ENCODE measurements at places on chromosomes 13 and 19.

GRCh38 chr13:73972545-73972944 is 161.7 kb downstream of the KLF12 start:
- H3K36me3 ChIP-seq: peaks cover 21% of the 10 kb centered on the region
- peaks cover 53% of the 10 kb centered on the region for H3K4me1 ChIP-seq
- no peaks in the 10 kb centered on the region for H3K27me3 ChIP-seq
- H3K4me3 ChIP-seq: no peak overlapping the region
- H3K27ac ChIP-seq: no peak overlapping the region

DNA sequence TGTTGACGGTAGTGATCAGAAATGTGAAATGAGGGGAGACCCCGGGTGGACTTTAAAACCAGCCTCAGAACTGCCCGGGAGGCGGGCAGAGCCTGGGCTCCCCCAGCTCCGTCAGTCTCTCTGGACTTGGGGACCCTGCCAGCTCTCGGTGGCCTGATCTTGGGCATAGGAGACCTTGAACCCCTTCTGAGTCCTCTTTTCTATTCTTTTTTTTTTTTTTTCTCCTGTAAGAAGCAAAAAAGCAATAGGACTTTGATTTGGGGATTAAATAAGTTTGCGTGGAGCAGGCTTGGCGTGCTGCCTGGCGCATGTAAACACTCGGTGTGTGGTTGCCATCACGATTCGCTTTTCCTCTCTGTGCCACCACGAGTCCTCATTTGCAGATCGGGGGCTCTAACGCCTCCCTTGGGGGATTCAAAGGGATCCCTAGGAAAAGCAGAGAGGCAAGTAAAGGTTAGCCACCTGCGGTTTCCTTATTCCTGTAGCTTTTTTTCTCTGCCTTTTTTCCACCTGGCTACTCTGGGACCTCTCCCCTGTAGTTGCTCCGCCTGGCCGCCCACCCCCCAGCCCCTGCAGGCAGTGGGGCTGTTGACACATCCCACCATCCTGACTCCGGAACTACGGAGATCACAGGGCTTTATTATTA is 1.3 kb downstream of the SAFB start:
- peak overlapping the region; percentile 100 for H3K4me3 ChIP-seq
- H3K27ac ChIP-seq: peak overlapping the region; percentile 86
- no peaks in the 10 kb centered on the region for H3K27me3 ChIP-seq
- peaks cover 70% of the 10 kb centered on the region for H3K4me1 ChIP-seq
- peak; percentile 48 for DNase-seq

- peaks cover 2% of the 10 kb centered on the region for H3K4me1 ChIP-seq
- H3K36me3 ChIP-seq: no peaks in the 10 kb centered on the region
- no peak for DNase-seq
- H3K27me3 ChIP-seq: peaks cover 2% of the 10 kb centered on the region
- no peak overlapping the region for H3K4me3 ChIP-seq
- H3K27ac ChIP-seq: no peak overlapping the region
These were observed 292.6 kb downstream of the TDRD3 start for GRCh38 chr13:60689571-60689970.

GRCh38 chr19:32708457-32708856 is 11.1 kb upstream of the TDRD12 start:
- H3K4me3 ChIP-seq: no peak overlapping the region
- peak; percentile 73 for DNase-seq
- peaks cover 50% of the 10 kb centered on the region for H3K36me3 ChIP-seq
- peak overlapping the region; percentile 74 for H3K27ac ChIP-seq

DNA sequence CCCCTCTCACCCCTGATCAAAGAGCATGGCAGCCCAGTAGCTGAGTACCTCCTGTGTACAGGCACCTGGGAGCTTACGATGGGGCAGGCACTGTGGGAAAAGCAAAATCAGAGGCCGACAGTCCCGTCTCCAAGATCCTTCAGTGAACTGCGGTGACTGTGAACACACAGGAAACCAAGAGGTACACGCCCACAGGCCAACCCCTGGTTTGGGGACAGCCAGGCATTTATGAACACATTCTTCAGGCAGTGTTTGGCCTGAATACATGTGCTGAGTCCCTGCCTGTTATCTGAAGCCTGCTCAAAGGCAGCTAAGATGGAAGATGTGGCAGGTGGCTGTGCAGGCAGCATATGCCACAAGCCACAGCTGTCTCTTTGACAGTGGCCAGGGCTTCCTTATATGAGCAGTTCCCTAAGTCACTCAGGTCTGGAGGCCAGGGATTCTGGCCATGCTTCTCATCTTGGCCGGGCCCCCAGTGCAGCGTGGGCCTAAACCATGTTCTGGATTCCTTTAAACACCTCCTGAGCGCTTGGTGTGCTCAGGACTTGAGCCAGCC is 123.6 kb downstream of the UQCRFS1 start:
- H3K27me3 ChIP-seq: no peaks in the 10 kb centered on the region
- H3K27ac ChIP-seq: no peak overlapping the region
- no peaks in the 10 kb centered on the region for H3K4me1 ChIP-seq
- H3K4me3 ChIP-seq: no peak overlapping the region
